Activated T-helper 1 cell treated with anti-CD3 and anti-CD28 coated beads, Interleukin-2, amount 50 U/mL, for 16 hours (primary cell): ENCODE measurements at places on chromosomes 12 and 14.

DNA sequence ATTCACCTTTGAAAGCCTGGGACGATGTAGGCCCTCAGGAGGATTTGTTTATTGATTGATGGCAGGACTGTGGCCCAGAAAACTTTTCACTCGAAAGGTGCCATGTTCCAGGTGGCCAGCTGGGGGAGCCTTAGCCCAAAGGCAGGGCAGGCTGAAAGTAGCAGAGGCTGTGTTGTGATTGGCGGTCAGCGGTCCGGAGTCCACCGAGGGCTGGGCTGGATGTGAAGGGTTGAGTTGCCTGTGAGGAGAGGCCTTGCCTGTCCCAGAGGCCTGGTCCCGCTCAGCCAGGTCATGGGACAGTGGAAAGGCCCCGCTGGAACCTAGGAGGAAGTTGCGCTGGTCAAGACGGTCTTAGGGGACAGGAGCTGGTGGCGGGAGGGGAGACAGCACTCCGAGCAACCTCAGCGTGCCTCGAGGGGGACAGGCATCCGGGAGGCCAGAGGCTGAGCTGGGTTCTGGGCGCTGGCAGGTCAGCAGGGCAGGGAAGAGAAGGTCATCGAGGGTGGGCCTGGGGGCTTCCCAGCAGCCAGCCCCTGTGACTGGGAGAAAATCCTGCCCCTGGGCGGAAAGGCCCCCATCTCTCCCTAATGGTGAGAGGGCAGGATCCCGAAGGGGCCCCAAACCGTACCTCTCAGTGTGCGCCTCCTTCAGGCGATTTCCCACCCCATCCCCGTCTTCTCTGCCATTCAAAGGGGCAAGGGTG lies 26.3 kb downstream of the CMA1 start:
- no peak for DNase-seq

DNA sequence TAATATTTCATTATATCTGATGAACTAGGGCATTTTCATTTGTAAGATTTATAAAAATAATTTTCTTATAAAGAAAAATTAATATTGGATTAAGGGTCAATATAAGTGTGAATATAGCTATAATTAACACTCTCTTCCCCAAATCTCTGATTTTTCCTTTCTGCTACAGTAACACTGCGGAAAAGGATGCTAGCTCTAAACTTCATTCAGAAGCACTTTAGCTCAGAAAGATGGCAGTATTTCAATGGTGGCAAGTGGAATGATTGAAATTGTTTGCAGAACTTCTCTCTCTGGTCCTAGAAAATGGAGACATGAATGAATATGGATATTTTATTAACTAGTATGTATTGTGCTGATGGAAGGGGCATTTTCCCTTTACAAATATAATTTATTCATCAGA lies 8.4 kb downstream of the NPAS3 start:
- no peak for DNase-seq

DNA sequence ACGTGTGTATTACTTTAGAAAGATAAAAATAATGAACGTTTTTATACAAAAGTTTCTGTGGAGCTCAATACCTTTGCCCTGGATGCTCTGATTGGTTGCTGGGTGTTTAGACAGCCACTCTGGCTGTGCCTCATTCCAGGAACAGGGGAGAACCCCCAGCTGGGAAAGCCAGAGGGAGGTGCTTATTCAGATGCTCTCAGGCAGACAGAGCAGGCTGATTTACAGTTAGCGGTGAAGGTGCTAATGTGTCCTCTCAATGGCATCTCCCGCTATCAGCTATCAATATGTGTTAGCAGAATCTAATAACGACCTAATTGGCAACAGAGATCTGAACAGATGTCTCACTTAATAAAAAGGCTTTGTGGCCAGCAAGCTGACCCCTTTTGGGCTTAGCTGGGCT lies 402.3 kb downstream of the NUAK1 start:
- no peak for DNase-seq

DNA sequence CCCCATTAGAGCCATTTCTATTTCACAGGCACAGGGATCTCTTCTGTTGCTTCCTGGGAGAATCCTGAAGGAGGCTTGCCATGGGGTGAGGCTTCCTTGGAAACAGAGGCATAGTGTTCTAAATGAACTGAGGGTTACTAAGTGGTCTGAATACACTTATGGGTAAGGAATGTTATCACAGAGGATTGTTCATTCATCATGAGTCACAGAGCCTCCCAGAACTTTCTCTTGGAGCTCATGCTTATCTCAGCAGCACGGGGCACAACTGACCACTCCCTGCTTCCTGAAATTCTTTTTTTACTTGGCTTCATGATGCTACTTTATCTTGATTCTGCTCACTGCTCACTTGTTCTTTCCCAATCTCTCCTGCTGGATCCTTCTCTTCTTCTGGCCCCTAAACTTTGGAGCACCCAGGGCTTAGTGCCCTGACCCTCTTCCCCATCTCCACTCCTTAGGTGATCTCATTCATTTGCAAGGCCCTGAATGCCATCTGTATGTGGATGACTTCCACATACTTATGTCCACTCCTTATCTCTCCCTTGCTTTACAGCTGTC lies 57.9 kb downstream of the ANO6 start:
- no peak for DNase-seq

GRCh38 chr12:14167005-14167628 lies 185.7 kb upstream of the GRIN2B start:
- peak; percentile 1 for DNase-seq
